NCI-H2081 treated with DMSO at 0.1 percent for 48 hours (cell line): ENCODE measurements at places on chromosomes 3 and 15.
A peak's percentile ranks its signal among the peaks of the same experiment; 100 is the strongest.

DNA sequence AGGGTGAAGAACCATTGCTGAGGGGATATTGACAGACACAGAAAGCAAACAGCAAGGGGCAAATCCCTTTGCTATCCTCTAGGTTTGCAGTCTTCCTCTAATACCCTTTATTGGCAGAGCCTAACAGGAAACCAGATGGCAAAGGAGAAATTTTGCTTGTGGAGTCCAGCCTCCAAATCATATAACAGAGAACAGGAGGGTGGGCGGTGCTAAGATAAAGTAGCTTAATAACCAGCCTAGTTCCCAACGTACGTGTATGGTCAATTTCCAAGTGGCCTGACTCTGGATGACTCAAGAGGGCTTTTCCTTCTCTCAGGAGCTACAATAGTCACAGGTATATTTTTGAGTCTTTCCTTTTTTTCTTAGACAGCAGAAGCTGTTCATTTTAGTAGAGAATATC is 404.5 kb downstream of the PDCD6IP start:
- peak; percentile 46 for DNase-seq

GRCh38 chr3:152356870-152357276 is 88.1 kb downstream of the MBNL1 start:
- no peak for DNase-seq

DNA sequence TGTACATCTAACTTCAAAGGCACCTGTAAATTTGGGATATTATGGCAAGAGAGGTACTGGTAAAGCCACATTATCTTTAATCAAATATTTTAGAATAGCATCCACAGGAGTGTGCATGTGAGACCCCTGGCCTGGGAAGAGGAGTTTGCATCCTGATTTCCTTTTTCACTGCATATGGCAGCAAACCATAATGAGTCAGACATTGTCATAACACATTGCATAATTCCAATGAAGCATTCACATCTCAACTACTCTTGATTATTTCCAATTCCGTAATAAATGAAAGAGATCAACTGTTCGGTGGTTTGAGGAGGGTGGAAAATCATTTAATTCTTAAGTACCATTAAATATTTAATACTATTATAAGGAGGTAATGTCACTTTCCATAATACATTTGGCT is 215.0 kb downstream of the MECOM start:
- DNase-seq: no peak

DNA sequence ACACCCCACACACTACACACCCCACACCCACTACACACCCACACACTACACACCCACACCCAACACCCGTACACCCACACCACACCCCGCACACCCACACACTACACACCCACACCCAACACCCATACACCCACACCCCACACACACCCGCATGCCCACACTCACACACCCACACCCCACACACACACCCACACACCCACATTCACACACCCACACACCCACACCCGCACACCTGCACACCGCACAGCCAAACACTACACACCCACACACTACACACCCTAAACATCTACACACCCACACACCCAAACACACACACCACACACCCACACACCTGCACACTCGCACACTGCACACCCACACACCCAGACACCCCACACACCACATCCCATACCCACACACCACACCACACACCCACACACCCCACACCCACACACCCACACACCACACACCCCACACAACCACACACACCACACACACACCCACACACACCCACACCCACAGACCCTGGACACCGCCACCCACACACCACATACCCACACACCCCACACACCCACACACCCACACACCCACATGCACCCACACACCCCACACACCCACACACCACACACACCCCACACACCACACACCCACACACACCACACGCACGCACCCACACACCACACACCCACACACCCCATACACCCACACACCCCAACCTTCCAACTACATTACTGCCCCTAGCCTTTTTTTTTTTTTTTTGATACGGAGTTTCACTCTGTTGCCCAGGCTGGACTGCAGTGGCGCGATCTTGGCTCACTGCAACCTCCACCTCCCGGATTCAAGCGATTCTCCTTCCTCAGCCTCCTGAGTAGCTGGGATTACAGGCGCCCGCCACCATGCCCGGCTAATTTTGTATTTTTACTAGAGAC is 16.9 kb downstream of the CEP19 start:
- no peak for DNase-seq

GRCh38 chr3:32440611-32441350 is 49.1 kb downstream of the CMTM7 start:
- no peak for DNase-seq

- no peak for DNase-seq
These were observed 27.0 kb downstream of the CCNL1 start for GRCh38 chr3:157132936-157133335.

DNA sequence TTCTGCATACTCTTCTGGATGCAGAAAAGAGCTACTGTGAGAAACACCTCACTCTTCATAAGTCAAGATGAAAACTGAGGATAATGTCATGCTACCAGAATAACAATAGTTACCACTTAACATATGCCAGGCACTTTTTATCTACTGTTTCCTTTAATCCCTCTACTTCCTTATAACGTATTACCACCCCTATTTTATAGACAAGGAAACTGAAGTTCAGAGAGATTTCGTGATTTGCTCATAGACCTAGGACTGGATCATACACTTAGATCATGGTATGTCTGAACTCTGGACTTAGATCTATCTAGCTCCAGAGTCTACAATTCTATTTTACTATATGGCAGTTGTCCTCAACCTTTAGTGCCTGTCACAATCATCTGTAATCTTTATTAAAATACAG is 155.7 kb upstream of the TSPAN3 start:
- no peak for DNase-seq

- DNase-seq: no peak
These were observed 151.2 kb upstream of the CDIN1 start for GRCh38 chr15:36428102-36428845.

DNA sequence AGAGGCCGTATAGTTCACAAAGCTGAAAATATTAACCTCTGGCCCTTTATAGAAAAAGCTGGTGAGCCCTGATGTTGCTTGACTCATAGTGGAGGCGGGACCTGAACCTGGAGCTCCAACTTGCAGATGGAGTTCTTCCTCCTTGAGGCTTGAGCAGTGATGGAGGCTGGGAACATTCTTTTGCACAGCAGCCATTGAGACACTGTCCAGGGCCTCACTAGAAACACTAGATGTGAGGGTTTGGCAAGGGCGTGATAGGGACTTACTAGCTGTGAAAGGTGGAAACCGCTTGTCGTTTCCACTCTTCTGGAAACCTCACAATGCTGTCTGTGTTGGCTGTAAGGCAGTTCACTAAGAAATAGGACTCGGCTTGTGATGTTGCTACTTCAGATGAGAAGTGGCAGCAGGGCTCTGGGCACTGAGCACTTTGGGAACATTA is 12.5 kb downstream of the SMAD6 start:
- no peak for DNase-seq

- DNase-seq: no peak
These were observed 87.5 kb downstream of the LRRFIP2 start for GRCh38 chr3:37086918-37087317.

DNA sequence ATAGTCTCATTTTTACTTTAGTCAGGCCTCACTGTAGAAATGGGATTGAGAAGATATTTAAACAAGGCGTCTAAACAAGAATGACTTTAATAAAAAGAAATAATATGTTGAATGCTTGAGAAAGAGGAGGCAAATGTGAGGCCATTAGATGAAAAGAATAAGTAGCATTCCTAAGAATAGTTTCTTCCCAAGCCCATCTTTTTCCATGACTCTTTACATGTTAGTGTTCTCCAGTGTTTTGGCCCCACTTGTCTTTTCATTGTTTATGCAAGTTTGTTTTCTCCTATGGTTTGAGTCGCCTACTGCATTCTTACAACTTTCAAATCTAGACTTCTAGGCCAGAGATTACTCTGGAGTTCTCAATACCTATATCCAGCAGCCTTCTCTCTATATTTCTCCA is 39.0 kb downstream of the TSC22D2 start:
- no peak for DNase-seq

- DNase-seq: no peak
These were observed 15.2 kb downstream of the TIPARP start for GRCh38 chr3:156689608-156690007.

- DNase-seq: no peak
These were observed 409.2 kb downstream of the DIPK2A start for GRCh38 chr3:144380849-144381248.

- no peak for DNase-seq
These were observed 27.9 kb downstream of the PLCL2 start for GRCh38 chr3:16912400-16913263.

DNA sequence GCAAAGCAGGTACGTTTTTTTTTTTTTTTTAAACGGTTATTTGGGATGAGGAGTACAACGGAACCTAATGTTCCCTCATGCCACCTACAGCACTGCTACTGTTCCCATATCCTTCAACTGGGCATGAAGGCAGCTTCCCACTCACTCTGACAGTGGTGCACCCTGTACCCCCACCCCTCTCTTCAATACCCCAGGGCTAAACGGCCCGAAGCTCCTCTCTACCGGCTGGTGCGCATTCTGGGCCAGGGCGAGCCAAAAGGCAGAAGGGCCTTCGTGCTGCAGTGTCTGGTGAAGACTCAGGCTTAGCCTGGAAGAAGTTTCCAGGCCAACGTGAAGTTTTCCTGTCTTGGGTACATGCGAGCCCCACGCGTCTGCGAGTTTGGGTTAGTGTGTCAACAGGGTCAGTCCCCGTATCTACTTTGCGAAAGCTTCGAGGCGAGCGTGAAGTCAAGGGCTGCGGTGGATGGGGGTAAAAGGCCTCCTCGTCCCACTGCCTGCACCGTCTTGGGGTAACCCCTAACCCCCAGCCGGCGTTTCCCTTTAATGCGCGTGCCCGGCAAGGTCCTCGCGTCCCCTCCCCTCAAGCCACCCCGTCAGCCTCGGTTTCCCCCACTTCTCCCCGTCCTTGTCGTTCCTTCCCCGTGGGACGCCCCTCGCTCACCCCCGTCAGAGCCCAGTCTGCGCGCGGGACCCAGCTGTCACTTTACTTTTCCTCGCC is 765 bp upstream of the UBE2E2 start:
- no peak for DNase-seq
